ENCODE measurements at places on chromosomes 11 and 22. TPM values are rescaled to one million over a fixed set of nuclear protein-coding genes. Genes with fewer than 3 reads are reported as not detected.

OR2AG2 gene
- 0.36 TPM for total RNA-seq

APOL5 gene
- total RNA-seq: not detected

TSSK2 gene
- total RNA-seq: not detected

GRCh38 chr22:42434748-42435425, 2.7 kb upstream of the NFAM1 start:
- H3K4me3 ChIP-seq: no peak overlapping the region
- peaks cover 11% of the 10 kb centered on the region for H3K4me1 ChIP-seq
- H3K36me3 ChIP-seq: no peaks in the 10 kb centered on the region
- H3K27ac ChIP-seq: no peak overlapping the region
- H3K27me3 ChIP-seq: peaks cover 59% of the 10 kb centered on the region

- H3K27me3 ChIP-seq: no peaks in the 10 kb centered on the region
- peak overlapping the region; percentile 86 for H3K4me3 ChIP-seq
- H3K27ac ChIP-seq: peak overlapping the region; percentile 70
- peaks cover 76% of the 10 kb centered on the region for H3K4me1 ChIP-seq
- H3K36me3 ChIP-seq: peaks cover 76% of the 10 kb centered on the region
Observed at GRCh38 chr11:122103321-122103720, 12.7 kb downstream of the BLID start.

GRCh38 chr22:42360348-42360747, 71.9 kb downstream of the NFAM1 start:
- H3K4me3 ChIP-seq: no peak overlapping the region
- no peaks in the 10 kb centered on the region for H3K36me3 ChIP-seq
- no peak overlapping the region for H3K27ac ChIP-seq
- DNase-seq: no peak

GRCh38 chr11:37277896-37278465, 679.9 kb upstream of the RAG2 start:
- H3K36me3 ChIP-seq: no peaks in the 10 kb centered on the region
- no peaks in the 10 kb centered on the region for H3K4me1 ChIP-seq
- no peak overlapping the region for H3K4me3 ChIP-seq
- no peak overlapping the region for H3K27ac ChIP-seq
- no peak for DNase-seq

DNA sequence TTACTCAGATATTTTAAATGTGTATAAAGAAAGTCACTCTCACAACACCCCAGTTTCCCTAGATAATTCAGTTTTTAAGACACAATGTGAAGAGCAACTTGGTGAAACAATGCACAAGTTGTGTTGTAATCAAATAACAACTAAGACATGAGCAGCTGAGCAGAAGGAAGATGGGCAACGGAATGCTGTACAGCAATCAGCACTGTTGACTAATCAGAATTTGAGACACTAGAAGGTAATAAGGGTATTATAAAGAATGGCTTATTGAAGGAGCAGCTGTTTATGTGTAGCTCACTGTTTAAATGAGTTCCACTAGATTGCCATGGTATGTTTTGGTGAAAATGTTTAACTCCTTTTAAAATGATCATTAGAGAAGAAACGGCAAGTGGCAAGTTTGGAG, 60.1 kb downstream of the SOX6 start:
- no peak overlapping the region for H3K27ac ChIP-seq
- no peaks in the 10 kb centered on the region for H3K27me3 ChIP-seq
- H3K36me3 ChIP-seq: no peaks in the 10 kb centered on the region
- DNase-seq: no peak

- H3K27ac ChIP-seq: no peak overlapping the region
- H3K4me1 ChIP-seq: no peaks in the 10 kb centered on the region
- no peak overlapping the region for H3K4me3 ChIP-seq
- no peaks in the 10 kb centered on the region for H3K36me3 ChIP-seq
- no peak for DNase-seq
Observed at GRCh38 chr11:2730272-2731129, 30.7 kb upstream of the KCNQ1OT1 start.

GRCh38 chr11:48033918-48034341, 53.6 kb downstream of the PTPRJ start:
- H3K27me3 ChIP-seq: no peaks in the 10 kb centered on the region
- H3K27ac ChIP-seq: no peak overlapping the region
- H3K36me3 ChIP-seq: peaks cover 9% of the 10 kb centered on the region
- no peak overlapping the region for H3K4me3 ChIP-seq
- DNase-seq: no peak
- peaks cover 27% of the 10 kb centered on the region for H3K4me1 ChIP-seq

DNA sequence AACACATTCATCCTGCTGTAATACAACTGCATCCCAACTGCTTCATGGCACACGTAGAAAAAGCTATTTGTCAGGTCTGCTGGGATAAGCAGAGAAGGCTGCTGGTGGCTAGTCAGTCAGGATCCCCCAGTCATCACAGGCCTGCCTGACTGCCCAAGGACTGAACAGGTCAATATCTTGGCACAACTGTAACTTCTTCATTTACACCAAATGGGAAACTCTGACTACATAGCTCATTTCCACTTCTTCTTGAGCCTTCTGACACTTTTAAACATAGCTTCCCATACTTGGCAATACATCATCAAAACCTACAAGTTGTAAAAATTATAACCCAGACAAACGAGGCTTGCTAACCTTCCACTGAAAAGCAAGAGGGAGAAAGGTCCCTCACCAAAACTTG, 2.8 kb downstream of the TMEM9B start:
- no peak overlapping the region for H3K4me3 ChIP-seq
- DNase-seq: no peak
- no peaks in the 10 kb centered on the region for H3K27me3 ChIP-seq
- H3K27ac ChIP-seq: no peak overlapping the region
- peaks cover 28% of the 10 kb centered on the region for H3K4me1 ChIP-seq

- no peak overlapping the region for H3K27ac ChIP-seq
- DNase-seq: no peak
- no peaks in the 10 kb centered on the region for H3K27me3 ChIP-seq
- no peak overlapping the region for H3K4me3 ChIP-seq
- no peaks in the 10 kb centered on the region for H3K36me3 ChIP-seq
Observed at GRCh38 chr22:44777364-44777755, 25.0 kb downstream of the ARHGAP8 start.
